ENCODE measurements at places on chromosomes 4 and X.

DNA sequence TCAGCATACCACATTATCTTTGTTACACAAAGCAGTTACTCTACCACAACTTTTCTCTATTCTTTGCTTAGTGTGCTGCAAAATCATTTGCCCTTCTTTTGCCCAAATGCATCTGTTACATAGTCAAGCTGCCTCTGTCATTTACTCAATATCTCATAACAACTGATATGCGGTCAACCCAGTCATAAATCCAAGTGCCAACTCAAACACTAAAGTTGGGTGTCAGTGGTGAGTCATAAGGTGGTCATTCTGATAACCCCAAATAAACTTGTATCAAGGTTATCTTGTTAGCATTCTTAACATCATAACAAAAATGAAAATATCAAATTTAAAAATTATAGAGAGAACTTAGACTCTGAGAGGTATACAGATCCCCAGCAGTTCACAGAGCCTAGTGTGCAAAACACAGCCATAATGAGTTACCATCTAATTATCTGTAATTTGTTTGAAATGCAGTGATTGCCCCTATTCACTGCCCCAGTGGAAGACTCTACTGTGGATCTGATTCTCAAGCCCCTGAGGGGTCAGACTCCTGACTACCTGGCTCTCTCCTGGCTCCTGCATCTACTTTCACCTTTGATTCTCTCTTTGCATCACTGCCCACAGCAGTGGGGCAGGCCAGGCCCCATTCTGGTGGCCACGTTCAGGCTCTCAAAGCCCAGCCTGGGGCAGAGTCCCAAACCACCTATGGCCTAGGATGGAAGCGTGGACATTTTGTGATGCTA lies 29.2 kb downstream of the TBC1D9 start:
- DNase-seq, result no peak

GRCh38 chr4:179465131-179465797 lies 2023.0 kb upstream of the AGA start:
- DNase-seq, result no peak

- DNase-seq, result no peak
Measured at GRCh38 chr4:91087743-91088142, 960.5 kb downstream of the CCSER1 start.

GRCh38 chrX:129606918-129607317 lies 47.8 kb downstream of the APLN start:
- DNase-seq, result peak; percentile 86

DNA sequence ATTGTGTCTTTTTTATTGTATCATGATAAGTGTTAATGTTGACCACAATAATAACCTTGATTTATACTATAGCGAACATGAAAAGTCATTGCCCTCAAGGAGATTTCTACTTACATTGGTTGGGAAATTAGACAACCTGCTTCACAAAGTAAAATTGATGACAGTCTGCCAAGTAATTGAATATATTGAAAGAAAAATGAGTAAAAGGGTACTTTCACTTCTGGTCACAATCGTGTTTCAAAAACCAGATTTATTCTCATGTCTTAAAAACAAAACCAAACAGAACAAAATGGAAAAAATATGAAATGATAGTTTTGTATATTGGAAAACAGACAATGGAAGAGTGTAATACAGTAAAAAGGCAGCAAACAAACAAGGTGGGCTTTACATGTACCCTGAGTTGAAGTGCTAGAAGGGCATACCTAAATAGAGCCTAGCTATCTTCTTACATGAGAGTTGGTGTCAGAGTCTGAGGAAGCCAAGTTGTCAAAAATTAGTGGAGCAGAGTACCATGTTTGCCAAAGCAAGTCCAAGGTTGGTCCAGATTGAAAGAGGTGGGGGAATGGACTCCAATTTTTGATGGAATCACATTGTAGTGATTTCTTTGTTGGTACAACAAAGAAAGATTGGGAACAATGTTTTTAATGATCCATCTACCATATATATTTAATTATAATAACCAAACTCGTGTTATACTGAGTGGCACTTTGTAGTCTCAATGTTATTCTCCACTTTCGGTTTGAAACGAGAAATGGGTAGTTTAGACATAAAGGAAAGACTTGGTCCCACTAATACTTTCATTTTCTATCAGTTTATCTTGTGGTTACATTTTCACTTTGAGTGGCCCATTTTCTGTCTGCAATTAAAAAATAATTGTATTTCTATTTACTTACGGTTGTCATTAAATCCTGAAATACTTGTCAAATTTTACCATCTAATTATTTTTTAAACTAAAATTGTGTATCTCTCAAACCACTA lies 775.6 kb downstream of the STIM2 start:
- no peak for DNase-seq

GRCh38 chr4:145589916-145590702 lies 29.1 kb upstream of the MMAA start:
- DNase-seq, result no peak

DNA sequence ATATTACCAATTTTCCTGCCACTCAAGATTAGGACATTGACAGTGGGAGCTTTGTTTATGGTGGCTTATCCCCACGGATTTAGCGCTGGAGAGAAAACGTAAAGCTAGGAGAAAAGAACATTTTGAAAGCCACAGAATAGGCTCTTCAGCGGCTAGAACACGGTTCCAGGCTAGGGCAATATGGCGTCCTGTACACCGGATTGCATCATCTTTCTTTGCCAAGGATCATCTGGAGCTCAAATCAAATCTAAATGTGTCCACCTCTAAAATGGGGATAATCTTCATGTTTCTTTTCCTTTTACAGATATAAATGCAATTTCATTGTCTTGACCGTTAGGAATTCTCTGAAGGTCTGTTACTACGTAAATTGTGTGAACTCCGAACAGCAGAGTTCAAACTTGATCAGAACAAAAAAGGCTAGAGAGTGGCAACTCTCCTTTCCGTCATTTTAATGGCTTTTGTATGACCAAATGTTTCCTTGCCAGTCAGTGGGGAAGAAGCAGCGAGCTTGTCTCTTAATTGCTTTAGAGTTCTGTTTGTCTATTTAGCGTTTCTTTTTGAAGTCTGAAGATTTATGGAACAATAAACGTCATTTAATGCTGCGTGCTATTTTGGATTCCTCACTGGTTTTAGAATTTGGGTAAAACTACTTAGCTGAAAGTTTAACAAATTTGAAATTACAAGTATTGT lies 2.6 kb upstream of the WWC2 start:
- no peak for DNase-seq

- no peak for DNase-seq
Measured at GRCh38 chr4:54155936-54156335, 56.0 kb downstream of the GSX2 start.

DNA sequence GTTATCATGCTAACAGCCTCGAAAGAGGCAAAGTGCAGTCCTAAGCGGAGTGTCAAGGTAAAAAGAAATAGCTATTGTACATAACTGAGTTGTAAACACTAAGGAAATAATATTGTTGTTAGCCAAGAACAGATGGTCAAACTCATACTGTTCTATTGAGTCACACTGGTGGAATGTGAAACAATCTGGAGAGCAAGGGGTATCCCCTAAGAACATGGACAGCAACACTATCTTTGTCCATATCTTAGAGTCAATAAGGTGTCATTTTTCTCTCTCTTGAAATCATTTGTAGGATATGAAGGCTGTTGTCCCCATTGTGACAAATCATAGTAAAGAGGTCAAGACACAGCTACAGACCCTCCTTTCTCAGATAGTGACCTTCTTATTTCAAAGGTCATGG lies 4.5 kb upstream of the PDGFC start:
- no peak for DNase-seq

DNA sequence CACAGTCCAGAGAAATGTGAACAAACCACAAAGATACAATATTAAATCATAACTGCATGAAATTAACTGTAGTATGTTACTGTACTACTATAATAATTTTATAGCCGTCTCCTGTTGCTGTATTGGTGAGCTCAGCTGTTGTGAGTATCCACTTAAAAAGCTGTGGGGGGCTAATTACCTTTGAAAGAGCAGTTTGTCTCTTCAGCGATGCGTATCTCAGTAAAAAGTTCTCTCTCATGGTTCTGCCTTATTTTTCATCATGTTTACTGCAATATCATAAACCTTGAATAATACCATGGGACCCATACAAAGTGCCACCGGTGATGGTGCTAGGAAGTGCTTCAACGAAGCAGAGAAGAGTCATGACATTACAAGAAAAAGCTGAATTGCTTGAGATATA lies 8.4 kb upstream of the MSMO1 start:
- DNase-seq, result no peak

DNA sequence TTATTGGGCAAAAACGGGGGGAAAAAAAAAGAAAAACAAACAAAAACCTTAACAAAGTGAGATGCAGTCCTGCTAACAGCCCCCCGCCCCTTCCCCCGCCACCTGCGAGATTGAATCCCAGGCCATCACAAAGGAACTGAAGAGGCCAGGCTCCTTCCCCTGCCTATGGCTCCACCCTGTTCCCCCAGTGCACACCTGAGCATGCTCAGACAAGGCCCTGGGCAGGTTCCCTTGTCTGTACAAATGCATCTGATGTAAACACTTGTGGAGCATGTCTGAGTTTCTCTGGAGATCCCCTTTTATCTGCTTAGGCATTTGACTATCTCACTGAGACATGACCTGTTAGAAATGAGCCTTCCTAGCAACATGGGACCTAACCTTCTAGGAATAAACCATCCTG lies 983.7 kb upstream of the PABPC4L start:
- no peak for DNase-seq

- DNase-seq, result peak; percentile 40
Measured at GRCh38 chrX:133999031-133999705, 13.8 kb upstream of the GPC3 start.

Data from eye (tissue), 1 donor.